ENCODE measurements at places on chromosomes 1 and 21.

DNA sequence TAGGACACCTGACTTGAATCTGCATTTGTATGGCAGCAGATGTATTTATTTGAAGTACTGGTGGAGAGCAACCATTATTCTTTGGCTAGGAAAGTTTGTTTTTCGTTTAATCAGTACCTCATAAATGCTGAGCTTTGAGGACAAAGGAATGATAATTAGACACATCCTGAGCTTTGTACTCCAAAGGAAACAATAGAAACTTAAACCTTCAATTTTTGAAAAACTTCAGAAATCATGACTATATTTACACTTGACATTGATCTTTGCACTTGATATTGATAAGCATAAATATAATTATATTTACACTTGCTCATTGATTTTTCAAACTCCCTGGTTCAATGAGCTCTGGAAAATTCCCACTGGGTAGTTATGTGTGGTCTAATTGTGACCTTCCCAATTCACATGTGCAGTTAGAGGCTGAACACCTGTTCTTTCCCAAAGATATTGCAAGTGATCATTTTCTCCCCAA is 10.7 kb downstream of the PATJ start:
- no peak for DNase-seq

DNA sequence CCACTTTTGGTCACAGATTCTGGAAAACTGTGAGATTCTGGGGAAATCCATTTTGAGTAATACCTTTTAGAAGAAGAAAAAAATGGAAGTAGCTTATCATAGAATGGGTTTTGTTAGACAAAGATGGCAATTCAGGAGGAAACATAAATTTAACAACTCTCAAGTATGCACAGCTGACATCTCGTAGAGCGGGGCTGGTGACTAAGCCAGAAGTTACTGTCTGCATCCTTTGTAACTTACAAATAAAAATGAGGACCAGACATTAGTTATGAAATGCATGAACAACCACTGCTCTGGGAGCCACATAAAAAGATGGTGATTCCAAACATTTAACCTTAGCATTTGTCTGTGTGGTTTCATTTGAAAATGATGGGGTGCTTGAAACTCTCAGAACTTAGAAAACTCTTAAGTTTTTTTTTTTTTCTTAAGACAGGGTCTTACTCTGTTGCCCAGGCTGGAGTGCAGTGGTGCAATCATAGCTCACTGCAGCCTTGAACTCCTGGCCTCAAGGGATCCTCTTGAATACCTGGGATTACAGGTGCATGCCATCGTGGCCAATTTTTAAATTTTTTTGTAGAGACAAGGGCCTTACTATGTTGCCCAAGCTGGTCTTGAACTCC is 49.2 kb upstream of the ATP5PO start:
- no peak for DNase-seq

DNA sequence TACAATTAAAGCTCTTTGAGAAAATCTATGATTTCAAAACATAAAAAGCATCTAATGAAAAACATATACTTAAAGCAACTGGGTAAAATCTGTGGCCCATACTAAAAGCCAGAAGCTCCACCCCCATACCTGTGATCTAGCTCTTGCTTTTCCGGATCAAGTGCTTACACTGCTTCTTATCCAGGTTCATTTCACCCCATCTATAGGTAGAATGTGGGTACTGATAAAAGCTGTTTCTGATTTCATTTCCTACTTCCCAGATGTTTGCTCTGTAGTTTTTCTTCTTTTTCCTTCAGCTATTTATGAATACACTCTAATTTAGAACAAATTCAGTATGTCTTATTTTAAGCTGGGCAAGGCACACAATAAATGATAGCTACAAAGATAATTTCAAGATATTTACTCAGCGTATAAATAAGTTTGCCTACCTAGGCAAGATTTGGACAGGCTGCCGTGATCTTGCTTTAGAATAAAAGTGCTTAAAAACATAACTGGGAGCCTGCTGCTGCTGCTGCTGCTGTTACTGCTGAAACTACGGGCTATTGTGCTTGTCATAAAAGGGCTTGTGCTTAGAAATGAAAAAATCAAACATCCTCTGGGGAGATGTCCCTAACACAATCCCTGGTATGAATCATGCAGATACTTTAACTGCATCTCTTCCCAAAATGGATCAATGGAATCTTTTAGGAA is 2.1 kb downstream of the SIPA1L2 start:
- DNase-seq = peak; percentile 87

- DNase-seq = no peak
Measured at GRCh38 chr21:45002381-45003204, 62.8 kb downstream of the SLX9 start.

DNA sequence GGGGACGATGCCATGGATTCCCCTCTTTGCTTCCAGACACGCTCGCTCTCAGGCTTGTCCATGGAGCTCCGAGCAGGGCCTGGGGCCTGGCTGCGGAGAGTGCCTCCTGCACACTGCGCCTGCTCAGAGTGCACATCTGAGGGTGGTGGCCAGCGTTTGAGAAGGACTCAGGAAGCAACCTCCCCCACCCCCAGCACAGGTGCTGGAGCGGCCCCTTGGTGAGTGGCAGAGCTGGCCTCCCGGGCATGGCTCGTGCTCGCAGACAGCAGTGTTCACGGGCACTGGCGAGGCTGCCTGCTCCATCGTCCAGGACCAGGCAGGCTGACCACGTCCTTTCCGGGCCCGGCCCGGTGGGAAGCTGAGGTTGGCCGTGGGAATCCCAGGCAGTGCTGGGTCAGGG is 2.8 kb downstream of the SPATC1L start:
- DNase-seq = no peak

GRCh38 chr1:235515844-235516512 is 11.7 kb upstream of the B3GALNT2 start:
- DNase-seq = no peak

Data from mesendoderm (in vitro differentiated cells).